CD8-positive, alpha-beta memory T cell (primary cell): ENCODE measurements at places on chromosomes 2 and 18. TPM values are rescaled to one million over a fixed set of nuclear protein-coding genes. Genes with fewer than 3 reads are reported as not detected.

GRCh38 chr2:136129601-136130000 is 11.7 kb upstream of the CXCR4 start:
- peak; percentile 75 for DNase-seq
- no peaks in the 10 kb centered on the region for H3K36me3 ChIP-seq
- H3K27ac ChIP-seq, result peak overlapping the region; percentile 89
- no peaks in the 10 kb centered on the region for H3K27me3 ChIP-seq

GRCh38 chr2:100193291-100193710 is 50.9 kb upstream of the AFF3 start:
- no peaks in the 10 kb centered on the region for H3K36me3 ChIP-seq
- no peaks in the 10 kb centered on the region for H3K4me1 ChIP-seq
- no peak overlapping the region for H3K4me3 ChIP-seq
- H3K27ac ChIP-seq, result no peak overlapping the region
- no peaks in the 10 kb centered on the region for H3K27me3 ChIP-seq

DNA sequence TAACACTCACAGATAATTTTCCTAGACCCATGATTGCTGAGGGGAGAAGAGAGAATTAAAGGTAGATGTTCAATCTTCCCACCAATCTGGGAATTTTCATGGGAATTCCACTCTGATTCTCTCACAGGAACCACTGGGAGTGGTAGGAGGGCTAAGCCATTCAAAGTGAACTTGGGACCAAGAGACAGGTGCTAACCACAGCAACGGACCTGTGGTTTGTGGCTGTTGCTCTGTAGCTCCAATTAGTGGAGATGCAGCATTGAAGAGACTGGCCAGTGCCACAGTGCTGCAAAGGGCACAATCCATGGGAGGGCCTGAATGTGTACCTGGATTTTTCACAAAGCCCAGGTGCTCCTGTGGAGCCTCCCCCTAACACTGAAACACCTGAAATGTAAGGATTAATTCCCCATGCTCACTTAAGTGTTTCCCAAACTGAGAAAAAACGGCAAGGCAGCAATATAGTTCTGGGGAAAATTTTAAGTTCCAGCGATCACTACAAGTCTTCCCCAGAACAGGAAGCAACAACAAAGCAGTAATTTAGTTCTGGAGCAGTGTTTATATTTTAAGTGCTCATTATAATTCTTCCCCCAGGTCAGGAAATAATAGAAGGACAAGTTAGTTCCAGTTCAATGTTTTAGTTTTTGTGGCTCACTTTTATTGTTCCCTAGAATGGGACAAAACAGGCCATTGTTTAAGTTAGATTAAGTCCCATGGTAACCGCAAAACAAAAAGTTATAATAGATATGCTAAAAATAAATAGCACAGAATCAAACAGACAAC is 1045.8 kb downstream of the CNTNAP5 start:
- no peaks in the 10 kb centered on the region for H3K27me3 ChIP-seq
- no peaks in the 10 kb centered on the region for H3K4me1 ChIP-seq
- no peak overlapping the region for H3K27ac ChIP-seq
- H3K4me3 ChIP-seq, result no peak overlapping the region

- no peaks in the 10 kb centered on the region for H3K27me3 ChIP-seq
- H3K4me3 ChIP-seq, result no peak overlapping the region
- no peaks in the 10 kb centered on the region for H3K4me1 ChIP-seq
- H3K27ac ChIP-seq, result no peak overlapping the region
Measured at GRCh38 chr2:56266761-56267414, 83.1 kb downstream of the CCDC85A start.

The DOCK10 gene
- 135 TPM for total RNA-seq

The CPS1 gene
- 2.3 TPM for total RNA-seq

The KCMF1 gene
- 105 TPM for total RNA-seq
